ENCODE measurements at places on chromosomes 13 and 19. TPM values are rescaled to one million over a fixed set of nuclear protein-coding genes. Genes with fewer than 3 reads are reported as not detected.

Gene BRME1
- 6.1 TPM for total RNA-seq

Gene F10
- 30.2 TPM for total RNA-seq

Gene CBARP
- total RNA-seq: 13.0 TPM

Gene VSIG10L
- 7.0 TPM for total RNA-seq

Gene CEACAM19
- 25.8 TPM for total RNA-seq

Gene CGB8
- total RNA-seq: not detected

Gene ATXN8OS
- total RNA-seq: not detected

All from progenitor cell of endocrine pancreas (in vitro differentiated cells).